ENCODE measurements at places on chromosomes 2 and 18.

GRCh38 chr2:163441603-163442002 lies 294.2 kb downstream of the FIGN start:
- no peak for DNase-seq

GRCh38 chr18:63399300-63399699 lies 23.0 kb downstream of the VPS4B start:
- DNase-seq, result no peak

DNA sequence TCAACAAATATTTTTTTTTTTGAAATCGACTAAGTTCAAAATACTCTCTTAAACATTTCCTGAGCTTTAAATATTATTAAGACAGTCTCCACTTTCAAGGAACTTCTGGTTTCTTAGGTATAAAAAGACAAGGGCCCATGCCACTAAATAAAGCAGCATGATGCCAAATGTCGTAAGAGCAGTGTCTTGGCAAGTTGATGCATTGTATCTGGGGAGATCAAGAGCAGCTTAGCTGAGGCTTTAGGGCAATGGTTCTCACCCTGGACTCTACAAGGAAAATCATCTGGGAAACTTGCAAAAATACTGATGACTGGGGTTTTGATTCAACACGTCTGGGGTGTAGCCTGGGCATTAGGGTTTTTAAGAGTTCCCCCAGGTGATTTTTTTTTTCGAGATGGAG lies 41.3 kb downstream of the COL4A3 start:
- no peak for DNase-seq

DNA sequence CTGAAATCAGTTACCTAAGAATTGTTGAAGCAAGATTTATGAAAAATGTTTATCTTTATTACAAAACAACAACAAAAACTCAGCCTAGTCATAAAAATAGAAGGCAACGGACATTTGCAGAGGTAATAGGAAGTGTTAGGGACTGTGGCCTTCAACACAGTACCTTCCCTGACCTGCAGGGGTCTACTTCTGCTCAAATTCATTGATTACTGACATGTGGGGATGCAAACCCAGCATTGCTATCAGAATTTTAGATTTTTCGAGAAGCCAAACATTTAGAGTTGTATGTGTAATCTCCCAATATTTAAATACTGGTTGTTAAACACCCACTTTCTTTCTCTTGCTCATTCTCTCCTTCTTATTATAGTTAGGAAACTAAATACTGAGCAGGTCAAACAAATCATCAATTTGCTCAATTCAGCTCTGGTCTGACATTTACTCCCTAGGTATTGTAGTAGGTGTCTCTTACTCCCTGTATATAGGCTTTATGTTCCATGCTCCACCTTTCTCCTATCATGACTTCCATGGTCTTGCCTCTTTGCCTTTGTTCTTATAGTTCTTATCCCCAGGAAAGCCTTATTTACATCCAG lies 198.5 kb downstream of the UBE2E3 start:
- DNase-seq, result no peak

- no peak for DNase-seq
These were observed 48.4 kb upstream of the SPATS2L start for GRCh38 chr2:200258081-200258480.

DNA sequence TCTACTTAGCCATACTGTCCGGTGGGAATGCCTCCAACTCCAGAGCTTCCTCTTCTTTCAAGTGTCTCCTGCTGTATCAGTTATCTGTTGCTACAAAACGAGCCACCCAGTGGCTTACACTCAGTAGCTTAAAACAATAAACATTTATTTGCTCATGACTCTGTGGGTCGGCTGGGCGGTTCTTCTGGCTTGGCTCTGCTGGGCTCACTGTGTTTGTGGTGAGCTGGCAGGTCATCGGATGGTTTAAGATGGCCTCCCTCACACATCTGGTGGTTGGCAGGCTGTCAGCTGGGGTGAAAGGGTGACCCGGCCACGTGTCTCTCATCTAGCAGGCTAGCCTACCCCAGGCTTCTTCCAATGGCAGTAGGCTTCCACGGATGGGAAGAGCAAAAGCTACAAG lies 122.4 kb upstream of the SLC1A4 start:
- DNase-seq, result no peak

- DNase-seq, result no peak
These were observed 154.2 kb upstream of the DLX2 start for GRCh38 chr2:172256886-172257285.

- no peak for DNase-seq
These were observed 66.9 kb upstream of the SMAD2 start for GRCh38 chr18:47997338-47997780.

DNA sequence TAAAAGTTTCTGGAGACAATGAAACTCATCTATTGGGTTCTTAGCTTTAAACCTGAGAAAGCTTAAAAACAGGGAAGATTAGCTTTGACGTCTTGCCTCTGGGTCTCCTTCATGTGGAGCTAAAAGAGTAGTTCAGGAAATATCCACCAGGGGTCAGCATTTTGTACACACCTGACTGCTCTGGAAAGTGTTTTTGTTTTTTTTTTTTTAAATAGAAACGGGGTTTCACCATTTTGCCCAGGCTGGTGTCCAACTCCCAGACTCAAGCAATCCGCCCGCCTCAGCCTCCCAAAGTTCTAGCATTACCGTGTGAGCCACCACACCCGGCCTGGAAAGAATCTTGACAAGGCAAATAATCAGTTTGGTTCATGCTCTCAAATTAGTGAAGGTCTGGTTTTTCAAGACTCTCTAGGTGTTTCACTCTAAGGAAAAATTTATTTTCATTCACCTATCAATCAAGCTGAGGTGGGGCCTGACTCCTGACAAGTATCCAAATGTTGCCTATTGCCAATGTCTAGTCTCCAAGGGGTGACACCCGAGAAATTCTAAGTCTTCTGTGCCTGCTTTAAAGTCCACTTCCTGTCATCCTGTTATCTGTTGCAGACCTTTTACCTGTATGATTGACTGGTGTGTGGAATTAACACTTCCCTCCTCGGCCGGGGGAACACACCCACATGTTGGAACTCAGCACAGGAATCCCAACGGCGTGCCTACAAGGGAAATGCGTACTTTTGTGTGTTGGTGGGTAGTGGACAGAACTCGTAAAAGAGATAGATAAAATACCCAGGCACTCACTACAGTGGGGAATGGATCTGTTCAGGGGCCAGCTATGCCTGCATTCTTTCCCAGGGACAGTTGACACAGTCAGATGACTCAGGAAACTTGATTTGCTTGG lies 11.3 kb downstream of the IL1RN start:
- no peak for DNase-seq

GRCh38 chr2:167692936-167693335 lies 554.5 kb downstream of the STK39 start:
- DNase-seq, result no peak

- no peak for DNase-seq
These were observed 176.2 kb downstream of the TRABD2A start for GRCh38 chr2:84704505-84705244.

GRCh38 chr18:44771572-44771955 lies 90.9 kb downstream of the SETBP1 start:
- DNase-seq, result no peak

- no peak for DNase-seq
These were observed 855.1 kb downstream of the TMEM182 start for GRCh38 chr2:103616891-103617290.

DNA sequence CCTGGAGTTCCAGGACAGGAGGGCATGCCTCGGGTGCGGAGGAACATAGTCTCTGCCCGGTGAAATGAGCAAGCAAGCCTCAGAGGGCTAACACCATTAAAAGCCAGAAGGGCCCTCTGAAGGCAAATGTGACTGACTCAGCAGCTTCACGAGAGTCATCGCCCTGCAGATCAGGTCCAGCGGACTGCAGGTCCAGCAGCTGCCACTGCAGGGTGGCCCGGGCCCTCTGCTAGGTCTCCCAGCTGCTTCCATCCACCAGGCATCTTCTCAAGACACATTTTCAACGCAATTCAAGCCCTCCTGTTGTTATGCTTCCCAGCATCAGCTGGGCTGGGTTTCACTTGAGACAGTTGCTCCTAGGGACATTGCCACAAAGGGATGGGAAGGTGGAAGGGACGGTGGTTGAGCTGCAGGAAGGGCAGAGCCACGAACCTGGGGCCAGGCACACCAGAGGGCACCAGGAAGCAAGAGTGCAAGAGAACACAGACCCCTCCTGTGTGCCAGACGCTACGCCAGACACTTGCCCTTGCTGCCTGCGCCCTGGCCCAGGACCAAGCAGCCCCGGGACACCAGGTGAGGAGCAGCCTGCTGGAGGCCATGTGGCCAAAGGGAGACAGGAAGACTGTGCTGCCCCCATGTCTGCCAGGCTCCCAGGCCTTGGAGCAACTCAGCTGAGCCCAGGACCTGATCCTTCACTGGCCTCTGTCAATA lies 173.0 kb downstream of the HDAC4 start:
- DNase-seq, result no peak

- no peak for DNase-seq
These were observed 19.3 kb downstream of the GPD2 start for GRCh38 chr2:156455361-156455975.

DNA sequence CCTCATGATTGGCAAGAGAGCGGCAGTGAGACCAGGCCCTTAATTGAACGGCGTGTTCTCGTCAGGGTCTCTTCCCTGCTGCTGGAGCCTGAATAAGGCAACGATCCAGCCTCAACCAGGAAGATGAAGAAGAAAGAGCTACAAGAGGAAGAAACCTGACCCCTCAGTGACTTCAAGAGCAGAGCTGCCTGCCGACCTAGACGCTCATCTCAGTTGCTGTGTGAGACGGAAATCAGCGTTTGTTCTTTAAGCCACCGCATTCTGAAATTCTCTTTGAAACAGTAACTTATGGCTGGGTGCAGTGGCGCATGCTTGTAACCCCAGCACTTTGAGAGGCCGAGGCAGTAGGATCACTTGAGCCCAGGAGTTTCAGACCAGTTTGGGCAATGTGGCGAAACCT lies 29.6 kb upstream of the KCNG3 start:
- no peak for DNase-seq

GRCh38 chr2:64036034-64036705 lies 16.9 kb upstream of the VPS54 start:
- no peak for DNase-seq

DNA sequence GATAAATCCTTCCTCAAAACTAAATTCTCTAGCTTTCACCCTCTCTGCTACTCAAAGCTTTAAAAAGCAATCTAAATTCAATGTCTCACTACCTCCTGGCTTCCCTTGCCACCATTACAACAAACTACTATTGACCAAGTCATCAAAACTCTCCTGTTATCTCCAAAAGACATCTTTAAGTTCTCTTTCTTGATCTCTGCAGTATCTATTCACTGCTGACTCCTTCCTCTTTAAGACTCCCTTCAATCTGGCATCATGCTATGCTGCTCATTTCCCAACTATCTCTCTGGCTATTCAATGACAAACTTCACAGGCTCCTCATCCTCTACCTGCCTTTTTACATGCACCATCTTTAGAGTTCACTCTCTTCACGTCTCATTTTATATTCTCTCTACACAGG lies 5.9 kb downstream of the PPP3R1 start:
- no peak for DNase-seq

DNA sequence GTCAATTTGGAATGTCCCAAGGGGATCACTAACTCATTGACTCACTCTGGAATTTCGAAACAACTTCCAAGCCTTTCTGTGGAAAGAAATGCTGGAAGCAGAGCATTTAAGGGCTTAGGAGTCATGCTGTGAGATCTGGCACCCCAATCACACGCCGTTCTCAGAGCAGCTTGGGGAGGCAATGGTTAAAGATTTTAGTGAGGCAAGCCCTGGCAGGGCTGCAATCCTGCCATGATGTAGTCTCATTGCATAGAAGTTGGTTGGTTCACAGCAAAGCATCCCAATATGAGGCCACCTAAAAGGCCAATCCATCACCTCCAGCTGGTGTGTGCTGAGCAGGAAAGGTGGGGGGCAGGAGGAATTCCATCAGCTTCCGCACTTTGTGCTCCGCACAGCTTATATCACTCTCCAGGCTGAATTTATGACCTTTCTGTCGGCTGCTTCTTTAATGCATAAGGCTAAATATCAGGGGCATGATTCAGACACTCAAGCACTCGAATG lies 1043.9 kb upstream of the POU3F3 start:
- DNase-seq, result no peak

- no peak for DNase-seq
These were observed 304.2 kb upstream of the MC4R start for GRCh38 chr18:60676815-60677214.

DNA sequence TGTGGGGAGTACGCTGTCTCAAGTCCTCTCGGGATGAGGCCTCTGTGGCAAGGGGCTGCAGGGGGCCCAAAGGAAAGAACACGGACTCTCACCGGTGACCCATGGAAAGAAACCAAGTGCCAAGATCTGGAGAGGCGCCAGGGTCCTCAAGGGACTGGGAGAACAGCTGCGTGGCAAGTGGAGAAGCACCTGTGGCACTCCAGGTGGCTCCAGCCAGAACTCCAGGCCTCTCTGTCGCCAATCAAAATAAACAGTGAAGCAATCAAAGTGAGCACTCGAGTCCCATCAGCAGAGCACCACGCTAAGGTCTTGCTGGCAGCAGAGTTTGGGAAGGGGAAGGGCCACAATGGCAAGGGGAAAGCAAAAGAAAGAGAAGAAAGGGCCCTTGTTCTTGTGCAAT lies 54.7 kb downstream of the BCL2 start:
- DNase-seq, result no peak

- no peak for DNase-seq
These were observed 4.2 kb upstream of the SCN3A start for GRCh38 chr2:165208094-165208493.

- no peak for DNase-seq
These were observed 180.6 kb upstream of the EPAS1 start for GRCh38 chr2:46116553-46116991.

DNA sequence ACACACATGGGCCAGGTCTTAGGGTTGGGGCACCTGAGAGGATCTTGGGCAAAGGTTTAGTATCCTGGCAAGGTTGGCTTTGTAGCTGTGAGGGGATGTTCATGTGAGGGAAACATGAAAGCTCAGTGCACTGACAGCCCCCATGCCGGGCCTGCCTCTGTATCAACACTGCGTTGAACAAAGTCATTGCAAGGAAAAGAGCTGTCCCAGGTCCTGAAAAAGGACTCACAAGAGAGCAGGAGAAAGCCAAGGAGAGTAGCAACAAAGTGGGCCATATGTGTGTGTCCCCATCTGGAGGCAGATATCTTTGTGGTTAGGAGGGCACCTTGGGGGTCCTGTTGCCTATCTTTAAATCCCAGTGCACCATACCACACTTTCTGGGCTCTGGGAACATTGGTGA lies 237.8 kb upstream of the THSD7B start:
- no peak for DNase-seq

- no peak for DNase-seq
These were observed 32.0 kb downstream of the FASTKD2 start for GRCh38 chr2:206797376-206797775.

DNA sequence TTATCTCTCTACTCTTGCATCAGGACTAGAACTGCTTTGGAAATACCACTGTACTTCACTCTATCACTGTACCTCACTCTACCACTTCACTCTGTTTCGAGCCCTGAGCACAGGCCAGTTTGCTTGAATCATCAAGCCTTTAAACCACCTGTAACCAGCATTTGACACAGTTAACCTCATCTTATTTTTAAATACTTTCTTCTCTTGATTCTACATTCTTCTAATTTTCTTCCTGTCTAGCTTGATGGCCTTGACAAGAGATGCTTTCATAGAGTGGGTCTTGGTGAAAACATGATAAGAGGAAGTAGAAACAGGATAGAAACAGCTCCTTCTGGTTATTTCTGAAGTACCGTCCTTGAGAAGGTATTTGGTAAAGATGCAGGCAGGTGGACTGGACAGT lies 78.1 kb downstream of the SPIRE1 start:
- no peak for DNase-seq

GRCh38 chr18:55777666-55778304 lies 189.8 kb upstream of the TCF4 start:
- DNase-seq, result no peak

All from amygdala (tissue), 56 donors.